ENCODE measurements at places on chromosomes 3 and 15. TPM values are rescaled to one million over a fixed set of nuclear protein-coding genes. Genes with fewer than 3 reads are reported as not detected.

GRCh38 chr15:101537483-101538080 is 48.1 kb upstream of the PCSK6 start:
- DNase-seq, result no peak
- H3K36me3 ChIP-seq, result no peaks in the 10 kb centered on the region
- H3K27me3 ChIP-seq, result no peaks in the 10 kb centered on the region
- no peak overlapping the region for H3K4me3 ChIP-seq
- H3K27ac ChIP-seq, result no peak overlapping the region

- no peak for DNase-seq
- no peaks in the 10 kb centered on the region for H3K36me3 ChIP-seq
- no peaks in the 10 kb centered on the region for H3K27me3 ChIP-seq
- H3K4me3 ChIP-seq, result no peak overlapping the region
- H3K27ac ChIP-seq, result no peak overlapping the region
Measured at GRCh38 chr15:44532689-44533088, 4.3 kb upstream of the EIF3J start.

DNA sequence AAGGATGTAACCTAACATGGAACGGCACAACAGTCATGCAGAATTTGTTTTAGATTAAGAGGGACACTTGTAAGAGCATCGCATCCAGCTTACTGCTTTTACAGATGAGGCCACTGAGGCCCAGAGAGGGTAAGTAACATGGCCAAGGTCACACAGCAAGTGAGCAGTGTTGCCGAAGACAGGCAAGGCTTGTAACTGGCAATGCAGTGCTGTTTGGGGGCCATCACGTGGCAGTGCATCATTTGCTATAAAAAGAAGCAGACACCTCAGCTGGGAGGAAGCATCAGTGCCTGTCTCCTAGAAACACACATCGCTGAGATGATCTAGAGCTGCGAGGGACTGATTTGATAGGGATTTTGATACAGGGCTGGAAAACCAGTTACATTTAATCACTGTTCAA is 108.2 kb upstream of the PROK2 start:
- no peaks in the 10 kb centered on the region for H3K27me3 ChIP-seq
- DNase-seq, result no peak
- no peak overlapping the region for H3K4me3 ChIP-seq
- H3K36me3 ChIP-seq, result no peaks in the 10 kb centered on the region

DNA sequence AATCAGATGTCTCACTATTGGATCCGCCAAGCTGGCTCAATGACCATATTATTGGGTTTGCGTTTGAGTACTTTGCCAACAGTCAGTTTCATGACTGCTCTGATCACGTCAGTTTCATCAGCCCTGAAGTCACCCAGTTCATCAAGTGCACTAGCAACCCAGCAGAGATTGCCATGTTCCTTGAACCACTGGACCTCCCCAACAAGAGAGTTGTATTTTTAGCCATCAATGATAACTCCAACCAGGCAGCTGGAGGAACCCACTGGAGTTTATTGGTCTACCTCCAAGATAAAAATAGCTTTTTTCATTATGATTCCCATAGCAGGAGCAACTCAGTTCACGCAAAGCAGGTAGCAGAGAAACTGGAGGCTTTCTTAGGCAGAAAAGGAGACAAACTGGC is 21.5 kb downstream of the SENP8 start:
- H3K27ac ChIP-seq, result no peak overlapping the region
- DNase-seq, result no peak
- H3K4me3 ChIP-seq, result no peak overlapping the region
- H3K27me3 ChIP-seq, result no peaks in the 10 kb centered on the region
- H3K4me1 ChIP-seq, result peaks cover 5% of the 10 kb centered on the region
- no peaks in the 10 kb centered on the region for H3K36me3 ChIP-seq

- H3K27me3 ChIP-seq, result no peaks in the 10 kb centered on the region
- DNase-seq, result no peak
- no peaks in the 10 kb centered on the region for H3K36me3 ChIP-seq
- peaks cover 37% of the 10 kb centered on the region for H3K4me1 ChIP-seq
- H3K27ac ChIP-seq, result no peak overlapping the region
Measured at GRCh38 chr3:149592758-149593240, 65.0 kb downstream of the WWTR1 start.

DNA sequence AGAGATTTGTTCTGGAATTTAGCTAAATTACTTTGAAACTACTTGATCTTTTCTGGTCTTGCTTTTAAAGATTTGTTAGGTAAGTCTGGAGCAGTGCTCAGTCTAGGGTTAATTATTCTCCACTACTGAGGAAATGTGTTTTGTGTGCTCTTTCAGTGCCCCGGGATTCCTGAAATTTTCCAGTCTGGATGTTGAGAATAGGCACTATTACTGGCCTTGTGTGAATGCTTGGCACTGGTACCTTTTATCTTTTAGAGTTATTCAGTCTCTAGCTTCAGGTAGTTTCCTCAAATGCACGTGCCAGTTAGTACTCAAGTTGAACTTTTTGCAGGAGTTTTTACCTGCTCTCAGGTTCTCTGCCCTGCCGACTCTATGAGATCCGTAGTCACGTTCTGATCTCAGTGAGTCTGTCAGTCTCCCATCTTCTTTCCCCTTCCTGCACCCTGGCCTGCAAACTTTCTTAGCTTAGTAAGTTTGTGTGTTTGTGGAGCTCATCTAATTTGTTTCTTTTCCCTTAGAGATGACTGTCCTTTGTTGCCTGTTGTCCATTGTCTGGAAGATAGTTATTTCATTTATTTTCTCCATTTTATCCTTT is 39.5 kb downstream of the TCF12 start:
- no peak for DNase-seq
- H3K27me3 ChIP-seq, result no peaks in the 10 kb centered on the region
- H3K4me1 ChIP-seq, result peaks cover 8% of the 10 kb centered on the region
- no peak overlapping the region for H3K4me3 ChIP-seq
- H3K27ac ChIP-seq, result no peak overlapping the region

GRCh38 chr3:48835650-48836366 is 11.9 kb downstream of the PRKAR2A start:
- H3K4me1 ChIP-seq, result peaks cover 8% of the 10 kb centered on the region
- H3K4me3 ChIP-seq, result no peak overlapping the region
- no peak for DNase-seq

GRCh38 chr3:33711100-33711499 is 7.0 kb downstream of the CLASP2 start:
- no peaks in the 10 kb centered on the region for H3K36me3 ChIP-seq
- H3K27ac ChIP-seq, result no peak overlapping the region
- DNase-seq, result no peak
- H3K27me3 ChIP-seq, result no peaks in the 10 kb centered on the region
- H3K4me3 ChIP-seq, result no peak overlapping the region
- H3K4me1 ChIP-seq, result peaks cover 9% of the 10 kb centered on the region

GRCh38 chr3:14532691-14533456 is 7.3 kb downstream of the GRIP2 start:
- H3K36me3 ChIP-seq, result no peaks in the 10 kb centered on the region
- H3K27me3 ChIP-seq, result no peaks in the 10 kb centered on the region
- H3K4me1 ChIP-seq, result peaks cover 31% of the 10 kb centered on the region

DNA sequence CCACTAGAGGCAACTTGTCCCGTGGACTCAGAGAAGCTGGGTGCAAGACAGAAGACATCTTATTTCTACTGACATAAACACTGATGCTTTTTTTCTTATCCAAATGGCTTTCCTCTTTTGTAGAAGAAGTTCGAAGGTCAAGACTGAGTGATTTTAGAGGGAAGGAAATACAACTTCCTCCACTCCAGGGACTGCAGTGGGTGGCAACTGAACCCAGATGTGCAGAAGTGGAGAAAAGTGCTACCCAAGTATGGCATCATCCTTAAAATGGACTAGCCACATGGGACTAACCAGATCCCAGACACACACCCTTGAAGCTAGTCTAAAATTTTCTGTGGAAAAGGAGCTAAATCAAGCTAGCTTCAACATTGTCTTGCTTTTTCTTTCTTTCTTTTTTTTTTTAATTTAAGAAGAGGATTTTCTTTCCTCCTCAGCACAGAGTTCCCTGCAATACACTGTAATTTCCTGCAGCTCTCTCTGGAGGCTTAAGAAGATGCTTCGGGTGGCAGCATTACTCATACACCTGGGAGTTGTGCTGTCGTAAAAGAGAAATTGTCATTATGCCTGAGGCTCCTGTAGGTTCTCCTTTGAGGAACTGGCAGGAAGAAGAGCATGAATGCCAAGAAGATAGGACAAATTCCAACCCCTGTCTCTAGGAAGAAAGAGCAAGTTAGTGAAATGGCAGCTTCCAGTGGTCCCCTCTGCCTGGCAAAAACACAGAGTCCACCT is 3.8 kb upstream of the FRMD4B start:
- DNase-seq, result no peak
- no peaks in the 10 kb centered on the region for H3K36me3 ChIP-seq
- H3K27me3 ChIP-seq, result no peaks in the 10 kb centered on the region
- H3K4me3 ChIP-seq, result no peak overlapping the region
- no peak overlapping the region for H3K27ac ChIP-seq

GRCh38 chr15:28955160-28955992 is 69.6 kb downstream of the APBA2 start:
- DNase-seq, result peak; percentile 34
- no peaks in the 10 kb centered on the region for H3K4me1 ChIP-seq
- H3K36me3 ChIP-seq, result no peaks in the 10 kb centered on the region

DNA sequence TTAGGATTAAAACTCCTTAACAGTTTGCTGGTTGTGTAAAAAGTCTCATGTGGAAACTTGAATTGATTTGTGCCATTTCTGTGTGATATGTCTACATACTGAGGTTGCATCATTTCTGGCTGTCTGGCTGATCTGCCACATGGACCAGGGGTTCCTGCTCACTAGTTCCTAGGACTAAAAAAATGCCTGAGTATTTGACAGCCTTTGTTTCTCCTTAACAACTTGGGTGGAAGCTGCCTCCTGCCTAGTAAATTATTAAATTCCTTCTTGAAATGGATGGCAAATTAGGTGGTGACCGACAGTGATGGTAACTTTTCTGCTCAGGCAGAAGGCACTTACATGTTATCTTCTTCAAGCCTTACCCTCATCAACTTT is 226.9 kb upstream of the MRPL3 start:
- no peaks in the 10 kb centered on the region for H3K4me1 ChIP-seq
- no peaks in the 10 kb centered on the region for H3K36me3 ChIP-seq
- no peaks in the 10 kb centered on the region for H3K27me3 ChIP-seq
- no peak overlapping the region for H3K4me3 ChIP-seq
- DNase-seq, result no peak

DNA sequence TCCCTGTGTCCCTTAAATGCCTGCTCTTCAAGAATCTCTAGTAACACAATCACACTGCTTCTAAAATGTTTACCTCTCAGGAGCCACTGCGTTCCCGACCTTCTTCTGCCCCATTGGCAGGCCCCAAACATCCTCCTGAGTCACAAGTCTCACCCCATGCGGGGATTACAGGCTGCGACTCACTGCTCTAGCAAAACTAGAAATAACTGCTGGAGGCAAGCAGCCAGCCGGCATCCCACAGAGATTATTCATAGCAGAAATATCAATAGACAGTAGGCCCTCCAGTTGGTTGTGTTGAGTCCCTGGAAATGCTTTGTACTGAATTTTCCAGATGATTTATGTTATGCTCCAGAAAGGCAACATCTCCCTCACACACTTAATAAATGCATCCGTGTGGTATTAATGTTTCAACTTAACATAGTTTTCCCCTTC is 64.8 kb downstream of the RFTN1 start:
- peak overlapping the region; percentile 38 for H3K27ac ChIP-seq
- no peak for DNase-seq
- H3K36me3 ChIP-seq, result no peaks in the 10 kb centered on the region
- H3K4me3 ChIP-seq, result no peak overlapping the region
- H3K4me1 ChIP-seq, result peaks cover 14% of the 10 kb centered on the region

The MAN2C1 gene
- 198 TPM for total RNA-seq

The SLC28A1 gene
- total RNA-seq, result not detected

GRCh38 chr3:112769286-112769978 is 77.2 kb downstream of the CD200R1L start:
- no peak overlapping the region for H3K4me3 ChIP-seq
- peaks cover 37% of the 10 kb centered on the region for H3K4me1 ChIP-seq
- H3K27me3 ChIP-seq, result no peaks in the 10 kb centered on the region
- H3K27ac ChIP-seq, result peak overlapping the region; percentile 48
- H3K36me3 ChIP-seq, result no peaks in the 10 kb centered on the region
- no peak for DNase-seq

- no peaks in the 10 kb centered on the region for H3K4me1 ChIP-seq
- no peaks in the 10 kb centered on the region for H3K27me3 ChIP-seq
- no peak overlapping the region for H3K27ac ChIP-seq
- H3K36me3 ChIP-seq, result no peaks in the 10 kb centered on the region
- no peak overlapping the region for H3K4me3 ChIP-seq
Measured at GRCh38 chr3:167305340-167305890, 74.7 kb downstream of the ZBBX start.

The GP9 gene
- not detected for total RNA-seq

DNA sequence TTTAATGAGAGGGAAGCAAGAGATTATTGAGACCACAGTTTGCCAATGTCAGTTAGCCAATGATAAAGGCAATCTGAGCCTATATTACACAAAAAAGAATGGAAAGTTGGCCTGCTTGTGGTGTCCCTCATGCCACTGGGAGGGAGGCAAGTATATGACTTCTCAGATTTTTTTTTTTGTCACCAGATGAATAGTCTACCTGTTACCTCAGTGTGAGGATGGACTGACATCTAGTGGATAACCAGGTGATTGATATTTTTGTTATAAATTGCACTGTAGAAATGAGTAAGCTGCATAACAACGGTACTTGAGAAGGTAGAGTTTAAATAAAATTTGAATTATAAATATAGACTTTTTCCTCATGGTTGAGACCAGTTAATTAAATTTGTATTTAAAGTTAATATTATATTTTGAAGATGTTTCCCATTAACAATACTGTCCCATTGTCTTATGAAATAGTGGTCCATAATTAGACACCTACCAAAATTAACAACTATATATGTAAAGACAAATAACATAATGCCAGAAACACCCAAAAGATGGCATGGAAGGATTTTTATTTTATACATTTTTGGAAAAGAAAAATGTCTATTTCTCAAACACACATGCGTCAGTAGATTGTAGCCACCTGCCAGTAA is 237.8 kb upstream of the GADL1 start:
- no peaks in the 10 kb centered on the region for H3K36me3 ChIP-seq
- H3K4me3 ChIP-seq, result no peak overlapping the region
- DNase-seq, result no peak
- no peaks in the 10 kb centered on the region for H3K4me1 ChIP-seq
- H3K27me3 ChIP-seq, result no peaks in the 10 kb centered on the region

GRCh38 chr3:56782906-56783305 is 18.8 kb downstream of the ARHGEF3 start:
- no peak for DNase-seq
- H3K4me3 ChIP-seq, result no peak overlapping the region
- H3K4me1 ChIP-seq, result peaks cover 39% of the 10 kb centered on the region
- H3K27me3 ChIP-seq, result no peaks in the 10 kb centered on the region
- peak overlapping the region; percentile 62 for H3K27ac ChIP-seq

DNA sequence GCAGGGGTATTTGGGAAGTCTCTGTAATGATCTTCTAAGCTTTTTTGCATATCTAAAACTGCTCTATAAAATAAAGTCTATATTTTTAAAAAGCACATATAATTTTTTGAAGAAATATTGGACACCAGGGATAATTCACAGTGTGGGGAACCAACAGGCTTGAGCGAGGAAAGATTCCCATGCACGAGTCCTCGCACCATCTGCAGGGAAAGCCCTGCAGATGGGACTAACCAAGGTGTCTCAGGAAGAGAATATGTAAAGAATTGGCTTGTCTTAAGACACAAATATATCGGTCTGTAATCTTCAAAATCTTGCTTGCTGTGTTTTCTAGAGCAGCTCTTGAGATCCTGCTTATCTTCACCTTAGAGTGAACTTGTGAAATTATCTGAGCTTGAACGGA is 77.2 kb upstream of the SEMA6D start:
- H3K4me3 ChIP-seq, result no peak overlapping the region
- H3K36me3 ChIP-seq, result no peaks in the 10 kb centered on the region
- DNase-seq, result no peak

The GPR87 gene
- total RNA-seq, result 12.3 TPM

All from vagina (tissue), 2 donors.